Testis (tissue), 5 donors: ENCODE measurements at places on chromosomes 6 and 20. TPM values are rescaled to one million over a fixed set of nuclear protein-coding genes. Genes with fewer than 3 reads are reported as not detected.

DNA sequence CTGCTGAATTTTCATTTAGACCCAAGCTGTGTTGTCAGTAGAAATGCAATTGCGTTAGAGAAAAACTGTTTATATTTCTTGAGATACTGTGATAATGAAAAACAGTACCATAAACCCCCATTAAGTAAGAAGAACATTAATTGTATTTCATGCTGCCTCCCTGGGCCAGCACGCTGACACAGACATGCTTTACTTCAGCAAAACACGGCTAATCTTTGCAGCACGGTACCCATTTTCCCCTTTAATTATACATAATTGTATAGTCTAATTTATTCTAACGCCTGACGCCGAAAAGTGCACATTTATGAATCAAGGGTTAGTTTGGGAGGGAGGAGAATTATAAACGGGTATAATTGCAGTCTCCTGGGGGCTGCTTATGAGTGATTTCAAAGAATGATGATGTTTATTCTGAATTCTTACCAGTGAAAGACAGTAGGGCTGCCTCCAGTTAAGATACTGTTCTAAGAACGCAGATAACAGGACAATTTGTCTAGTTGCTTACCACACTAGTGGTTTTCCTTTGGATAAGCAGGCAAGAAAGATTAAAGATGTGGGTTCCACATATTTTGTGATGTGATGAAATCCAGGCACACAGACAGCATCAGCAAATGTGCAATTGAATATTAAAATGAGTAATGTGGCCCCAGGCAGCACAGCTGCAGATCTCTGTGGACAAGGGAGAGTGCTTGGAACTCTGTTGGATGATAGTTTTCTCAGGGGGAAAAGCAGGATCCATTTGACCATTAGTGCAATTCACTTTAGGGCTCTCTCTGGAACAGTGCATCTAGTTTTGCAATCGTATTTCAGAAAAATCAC is 4.7 kb upstream of the SULF2 start:
- H3K4me1 ChIP-seq, result peaks cover 4% of the 10 kb centered on the region
- no peaks in the 10 kb centered on the region for H3K27me3 ChIP-seq
- no peak overlapping the region for H3K4me3 ChIP-seq
- DNase-seq, result no peak

GRCh38 chr6:154954347-154954746 is 40.8 kb upstream of the TIAM2 start:
- H3K4me1 ChIP-seq, result no peaks in the 10 kb centered on the region
- no peaks in the 10 kb centered on the region for H3K27me3 ChIP-seq
- no peak overlapping the region for H3K27ac ChIP-seq
- no peak for DNase-seq
- no peaks in the 10 kb centered on the region for H3K36me3 ChIP-seq

DNA sequence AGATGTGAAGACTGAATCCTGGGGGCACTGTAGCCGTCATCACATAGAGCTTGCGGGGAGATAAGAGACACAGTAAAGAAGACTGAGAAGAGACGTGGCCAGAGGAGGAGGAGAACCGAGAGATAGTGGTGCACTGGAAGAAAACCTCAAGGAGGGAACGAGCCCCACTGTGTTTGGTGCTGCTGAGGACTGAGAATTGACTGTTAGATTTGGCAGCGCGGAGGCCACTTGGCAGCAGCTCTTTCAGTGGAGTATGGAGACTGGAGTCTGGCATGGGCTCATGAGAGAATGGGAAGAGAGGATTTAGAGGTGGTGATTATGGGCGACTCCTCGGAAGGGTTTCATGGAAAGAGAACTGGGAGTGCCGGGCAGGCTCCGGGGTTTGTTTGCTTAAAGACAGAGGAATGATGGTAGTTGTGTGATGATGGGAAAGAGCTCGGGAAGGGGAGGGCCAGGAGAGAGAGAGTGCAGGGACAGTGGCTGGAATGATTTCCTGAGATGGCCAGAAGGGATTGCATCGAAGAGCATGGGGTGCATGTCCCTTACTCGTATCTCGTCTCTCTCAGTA is 18.0 kb downstream of the CDYL start:
- no peaks in the 10 kb centered on the region for H3K27me3 ChIP-seq
- no peak for DNase-seq
- no peak overlapping the region for H3K27ac ChIP-seq
- H3K4me1 ChIP-seq, result no peaks in the 10 kb centered on the region

The EPPIN gene
- 251 TPM for polyA plus RNA-seq

The TMX4 gene
- polyA plus RNA-seq, result 236 TPM
